GM23248 (cell line): ENCODE measurements at places on chromosomes 3 and 15. TPM values are rescaled to one million over a fixed set of nuclear protein-coding genes. Genes with fewer than 3 reads are reported as not detected.

- H3K4me3 ChIP-seq = no peak overlapping the region
- no peaks in the 10 kb centered on the region; the same call in 1 of the 2 replicates for H3K4me1 ChIP-seq
- no peak overlapping the region for H3K27ac ChIP-seq
- DNase-seq = peak; percentile 91
These were observed 106.2 kb upstream of the PLAAT1 start for GRCh38 chr3:193134856-193135255.

GRCh38 chr3:38614091-38614490 lies 35.4 kb downstream of the SCN5A start:
- no peak for DNase-seq
- H3K4me1 ChIP-seq = no peaks in the 10 kb centered on the region

- H3K27ac ChIP-seq = no peak overlapping the region
- H3K27me3 ChIP-seq = no peaks in the 10 kb centered on the region
- H3K4me1 ChIP-seq = peaks cover 8% of the 10 kb centered on the region; the same call in 1 of the 2 replicates
- H3K4me3 ChIP-seq = no peak overlapping the region
- H3K36me3 ChIP-seq = no peaks in the 10 kb centered on the region
These were observed 423.8 kb upstream of the CFAP20DC start for GRCh38 chr3:59473636-59474035.

- no peak overlapping the region for H3K4me3 ChIP-seq
- DNase-seq = no peak
- H3K4me1 ChIP-seq = 0 out of 2 replicates have a peak, but pooled peaks cover 7% of the 10 kb centered on the region
- H3K27me3 ChIP-seq = no peaks in the 10 kb centered on the region
- H3K27ac ChIP-seq = no peak overlapping the region
These were observed 8.8 kb downstream of the CRYBG3 start for GRCh38 chr3:97830638-97831037.

DNA sequence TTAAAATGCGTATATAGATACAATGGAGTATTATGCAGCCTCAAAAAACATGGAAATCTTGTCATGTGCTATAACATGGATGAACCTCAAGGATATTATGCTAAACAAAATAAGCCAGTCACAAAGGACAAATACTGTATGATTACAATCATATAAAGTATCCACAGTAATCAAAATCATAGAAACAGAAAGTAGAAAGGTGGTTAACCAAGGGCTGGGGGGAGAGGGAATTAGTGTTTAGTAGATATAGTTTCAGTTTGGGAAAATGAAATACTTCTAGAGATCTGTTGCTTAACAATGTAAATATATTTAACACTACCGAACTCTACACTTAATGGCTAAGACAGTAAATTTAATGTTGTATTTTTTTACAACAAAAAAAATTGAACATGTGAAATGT lies 9.0 kb downstream of the TOP2B start:
- no peaks in the 10 kb centered on the region for H3K36me3 ChIP-seq
- H3K4me3 ChIP-seq = no peak overlapping the region
- DNase-seq = no peak

- H3K27ac ChIP-seq = no peak overlapping the region
- H3K36me3 ChIP-seq = no peaks in the 10 kb centered on the region
- peak; percentile 37 for DNase-seq
- H3K4me1 ChIP-seq = peaks cover 7% of the 10 kb centered on the region; the same call in 1 of the 2 replicates
- no peak overlapping the region for H3K4me3 ChIP-seq
These were observed 123.1 kb downstream of the DMXL2 start for GRCh38 chr15:51499379-51499976.

DNA sequence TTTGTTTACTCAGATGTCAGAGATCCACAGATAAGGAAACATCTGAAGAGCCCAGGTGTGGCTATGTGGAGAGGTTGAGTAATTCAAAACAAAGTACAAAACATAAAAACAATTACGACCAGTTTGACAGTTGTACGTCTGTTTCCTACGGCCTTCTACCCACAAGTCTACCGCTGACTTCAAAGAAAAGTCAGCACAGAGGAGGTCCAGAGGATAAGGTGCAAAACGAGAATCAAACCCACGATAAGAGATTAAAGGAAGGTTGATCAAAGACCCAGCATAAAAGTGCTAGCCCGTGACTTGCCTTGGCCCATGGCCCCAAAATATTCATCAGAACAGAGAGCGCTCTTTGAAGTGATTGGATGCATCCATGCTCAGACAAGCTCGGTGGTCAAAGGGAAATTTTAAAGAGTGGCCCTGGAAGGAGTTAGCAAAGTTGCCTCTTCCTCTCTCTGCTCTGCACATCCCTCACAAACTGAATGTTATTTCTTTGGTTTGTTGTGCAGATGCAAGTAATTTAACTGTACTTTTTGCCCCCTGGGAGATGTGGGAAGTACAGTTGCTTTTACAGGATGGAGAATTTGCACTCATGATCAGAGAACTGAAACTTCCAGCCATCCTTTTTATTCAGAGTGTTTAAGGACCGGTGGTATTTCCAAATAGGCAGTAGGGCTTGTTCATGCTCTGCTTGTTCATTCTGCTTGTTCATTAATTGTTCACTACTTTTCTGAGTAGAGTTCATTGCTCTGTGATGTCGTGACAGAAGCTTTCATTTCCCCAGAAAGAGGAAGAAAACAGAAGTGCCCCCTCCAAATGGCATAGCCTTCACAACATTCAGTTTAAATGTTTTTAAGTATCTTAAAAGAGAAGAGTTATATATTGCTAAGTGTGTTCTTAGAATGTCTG lies 31.1 kb downstream of the MME start:
- no peaks in the 10 kb centered on the region for H3K4me1 ChIP-seq
- H3K4me3 ChIP-seq = no peak overlapping the region
- H3K27ac ChIP-seq = no peak overlapping the region
- no peak for DNase-seq
- no peaks in the 10 kb centered on the region for H3K27me3 ChIP-seq

DNA sequence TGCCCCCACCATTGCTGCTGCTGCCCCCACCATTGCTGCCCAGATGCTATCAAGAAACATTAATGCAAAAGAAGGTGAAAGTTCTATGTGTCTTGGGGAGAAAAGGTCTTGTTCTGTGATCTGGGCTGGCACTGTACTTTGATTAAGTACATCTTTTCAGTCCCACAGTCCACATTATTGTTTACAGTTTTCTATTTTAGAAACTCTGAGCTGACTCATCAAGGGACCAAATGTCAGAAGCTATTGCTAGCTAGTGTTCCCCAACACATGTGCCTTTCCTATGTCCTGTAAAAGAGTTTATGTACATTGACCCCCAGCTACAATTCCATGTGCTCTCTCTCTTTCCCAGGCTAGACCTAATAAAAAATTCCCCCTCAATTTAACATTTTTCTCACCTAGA lies 264.7 kb upstream of the NECTIN3 start:
- DNase-seq = peak; percentile 41
- H3K36me3 ChIP-seq = no peaks in the 10 kb centered on the region
- peaks cover 33% of the 10 kb centered on the region for H3K4me1 ChIP-seq
- no peak overlapping the region for H3K27ac ChIP-seq

GRCh38 chr3:114660808-114661207 lies 367.0 kb downstream of the TIGIT start:
- peaks cover 20% of the 10 kb centered on the region for H3K4me1 ChIP-seq
- H3K27ac ChIP-seq = no peak overlapping the region
- no peak overlapping the region for H3K4me3 ChIP-seq
- DNase-seq = no peak
- no peaks in the 10 kb centered on the region for H3K27me3 ChIP-seq

DNA sequence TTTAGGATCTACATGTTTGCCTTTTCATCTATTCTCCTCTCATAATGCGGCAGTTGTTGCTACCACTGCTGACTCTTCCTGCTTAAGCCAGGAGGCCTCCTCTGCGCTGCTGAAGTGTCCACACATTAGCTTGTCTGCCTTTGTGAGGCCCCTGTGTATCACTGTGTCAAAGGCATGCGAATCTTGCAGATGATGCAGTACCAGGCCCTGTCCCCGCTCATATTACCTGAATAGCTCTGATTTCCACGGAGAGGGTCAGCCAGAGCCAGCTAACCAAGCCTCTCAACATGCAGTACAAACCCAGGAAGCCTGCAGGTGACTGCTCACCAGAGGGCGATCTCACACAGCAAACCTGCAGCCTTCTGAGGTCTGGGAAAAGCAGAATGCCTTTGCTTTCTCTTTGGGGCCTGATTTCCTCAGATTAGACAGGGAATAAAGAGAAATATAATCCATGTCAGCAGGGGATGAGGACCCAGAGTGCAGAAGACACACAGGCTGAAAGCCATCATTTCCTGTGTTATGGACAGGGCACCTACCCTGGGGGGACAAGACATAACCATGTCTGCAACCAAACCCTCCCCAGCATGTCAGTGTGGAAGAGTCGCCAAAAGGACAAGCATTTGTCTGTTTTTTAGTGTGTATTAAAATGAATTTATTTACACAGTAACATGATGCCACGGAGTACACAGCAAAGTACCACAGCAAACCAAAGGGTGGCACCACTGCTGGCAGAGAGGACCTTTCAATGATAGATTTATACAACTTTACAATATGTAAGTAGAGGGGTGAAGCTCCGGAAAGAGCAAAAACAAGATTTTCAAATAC lies 36.8 kb upstream of the TSPAN3 start:
- peaks cover 14% of the 10 kb centered on the region for H3K36me3 ChIP-seq
- H3K4me1 ChIP-seq = peaks cover 21% of the 10 kb centered on the region
- H3K27me3 ChIP-seq = no peaks in the 10 kb centered on the region

DNA sequence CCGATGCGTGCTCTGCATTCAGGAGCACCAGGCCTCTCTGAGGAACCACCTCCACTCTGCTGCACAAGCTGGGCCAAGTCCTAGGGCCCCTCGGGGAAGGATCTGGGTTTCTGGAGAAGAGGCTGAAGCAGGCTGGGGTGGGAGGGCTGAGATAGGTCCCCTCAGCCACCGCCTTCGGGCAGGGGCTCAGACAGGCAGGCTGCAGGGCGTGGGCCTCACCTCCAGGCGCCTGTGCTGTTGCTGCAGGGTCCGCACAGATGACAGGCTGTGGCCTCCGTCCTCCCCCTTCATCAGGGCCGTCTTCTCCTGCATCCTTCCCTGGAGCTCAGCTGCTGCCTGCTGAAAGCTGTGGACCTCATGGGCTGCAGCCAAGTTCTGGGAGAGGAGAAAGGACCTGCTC lies 15.2 kb downstream of the PLA2G4B start:
- H3K27ac ChIP-seq = no peak overlapping the region
- H3K27me3 ChIP-seq = no peaks in the 10 kb centered on the region
- no peaks in the 10 kb centered on the region for H3K4me1 ChIP-seq
- no peak for DNase-seq

Gene CEP152
- 1.8 and 2.3 TPM in 2 replicates for total RNA-seq

Gene CHL1
- not detected in 2 replicates for total RNA-seq

Gene NPTN
- total RNA-seq = 183 and 272 TPM in 2 replicates

Gene GRIP2
- total RNA-seq = 0.11 TPM in 1 of 2 replicates, not detected in the other

Gene CTXN2
- not detected in 2 replicates for total RNA-seq

Gene NME9
- total RNA-seq = not detected in 2 replicates

Gene C3orf49
- not detected in 2 replicates for total RNA-seq
